ENCODE measurements at places on chromosomes 2 and 18.
A peak's percentile ranks its signal among the peaks of the same experiment; 100 is the strongest.

DNA sequence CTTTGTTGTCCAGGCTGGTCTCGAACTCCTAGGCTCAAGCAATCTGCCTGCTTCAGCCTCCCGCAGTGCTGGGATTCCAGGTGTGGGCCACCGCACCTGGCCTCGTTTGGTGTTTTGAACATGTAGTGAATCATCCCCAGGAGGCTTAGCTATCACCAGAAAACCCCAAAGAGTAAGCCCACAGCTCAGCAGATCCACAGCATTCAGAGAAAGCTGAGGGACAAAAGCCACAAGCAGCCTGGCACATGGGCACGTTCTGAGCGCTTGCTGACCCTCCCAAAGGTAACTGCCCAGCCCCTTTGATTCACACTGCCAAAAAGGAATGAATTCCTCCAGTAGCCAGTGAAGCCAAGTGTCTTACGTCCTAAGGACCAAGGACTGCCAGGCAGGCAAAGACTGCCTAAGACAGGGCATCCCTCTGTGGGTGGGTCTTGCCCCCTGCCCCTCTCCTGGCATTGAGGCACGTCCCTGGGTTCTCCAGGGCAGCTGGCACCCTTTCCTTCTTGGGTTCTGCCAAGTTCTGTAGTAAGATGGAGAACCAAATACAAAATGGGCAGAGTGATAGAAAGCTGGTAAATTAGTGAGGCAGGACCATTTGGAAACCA, 31.7 kb downstream of the MBP start:
- DNase-seq, result no peak

GRCh38 chr2:224432003-224432579, 30.2 kb upstream of the FAM124B start:
- DNase-seq, result no peak

DNA sequence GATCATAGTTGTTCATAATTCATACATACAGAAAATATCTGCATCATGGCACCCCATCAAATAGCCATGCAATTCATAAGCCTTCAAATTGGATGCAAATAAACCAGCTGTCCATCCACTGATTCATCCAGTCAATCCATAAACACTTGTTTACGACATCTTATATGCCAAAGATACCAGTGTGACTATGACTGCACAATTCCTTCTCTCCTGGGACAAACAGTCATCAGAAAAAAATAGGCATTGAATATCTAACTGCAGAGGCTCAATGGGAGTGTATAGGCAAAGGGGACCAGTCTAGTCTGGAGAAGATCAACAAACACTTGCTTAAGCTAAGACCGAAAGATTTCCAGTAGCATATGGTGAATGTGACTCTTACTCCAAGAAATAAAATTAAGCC, 70.0 kb downstream of the COL4A3 start:
- no peak for DNase-seq

GRCh38 chr18:12433829-12434540, 26.3 kb downstream of the PRELID3A start:
- no peak for DNase-seq

DNA sequence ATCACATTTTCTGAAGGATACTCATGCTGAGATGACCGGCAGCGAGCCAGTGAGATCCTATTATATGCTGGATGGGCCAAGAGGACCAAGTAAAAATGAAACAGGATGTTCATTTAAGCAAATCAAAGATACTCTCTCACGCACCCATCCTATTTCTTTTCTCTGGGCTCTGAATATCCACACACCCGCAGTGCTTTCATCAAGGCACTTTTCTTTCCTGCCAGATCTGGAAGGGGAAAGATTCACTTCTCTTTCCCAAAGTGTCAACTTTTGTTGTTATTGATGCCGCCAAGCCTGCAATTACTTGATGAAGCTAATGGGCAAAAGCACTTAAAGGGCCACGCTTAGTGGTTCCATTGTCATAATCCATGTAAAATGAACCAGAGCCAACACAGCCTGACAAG, 191.9 kb upstream of the CHAC2 start:
- no peak for DNase-seq

DNA sequence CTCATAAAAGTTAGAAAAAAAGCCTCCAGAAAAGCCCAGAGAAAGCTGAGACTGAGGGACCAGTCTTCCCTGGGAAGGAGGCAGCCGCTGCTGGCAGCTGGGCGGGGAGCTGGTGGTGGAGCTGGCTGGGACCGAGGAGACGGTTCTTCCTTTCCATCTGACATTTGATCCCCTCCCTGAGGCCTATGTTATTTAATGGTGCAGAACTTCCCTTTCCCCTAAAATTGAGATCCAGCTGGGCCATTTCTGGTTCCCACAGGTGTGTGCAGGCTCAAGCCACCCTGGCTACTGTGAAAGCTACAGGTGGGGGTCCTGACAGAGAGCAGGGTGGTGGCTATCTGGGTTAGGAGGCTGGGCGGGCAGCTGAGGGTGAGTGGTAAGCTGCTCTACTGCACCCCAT, 81.5 kb upstream of the FZD7 start:
- DNase-seq, result no peak

- peak; percentile 74 for DNase-seq
These were observed 12.6 kb downstream of the RTP5 start for GRCh38 chr2:241882091-241882625.

DNA sequence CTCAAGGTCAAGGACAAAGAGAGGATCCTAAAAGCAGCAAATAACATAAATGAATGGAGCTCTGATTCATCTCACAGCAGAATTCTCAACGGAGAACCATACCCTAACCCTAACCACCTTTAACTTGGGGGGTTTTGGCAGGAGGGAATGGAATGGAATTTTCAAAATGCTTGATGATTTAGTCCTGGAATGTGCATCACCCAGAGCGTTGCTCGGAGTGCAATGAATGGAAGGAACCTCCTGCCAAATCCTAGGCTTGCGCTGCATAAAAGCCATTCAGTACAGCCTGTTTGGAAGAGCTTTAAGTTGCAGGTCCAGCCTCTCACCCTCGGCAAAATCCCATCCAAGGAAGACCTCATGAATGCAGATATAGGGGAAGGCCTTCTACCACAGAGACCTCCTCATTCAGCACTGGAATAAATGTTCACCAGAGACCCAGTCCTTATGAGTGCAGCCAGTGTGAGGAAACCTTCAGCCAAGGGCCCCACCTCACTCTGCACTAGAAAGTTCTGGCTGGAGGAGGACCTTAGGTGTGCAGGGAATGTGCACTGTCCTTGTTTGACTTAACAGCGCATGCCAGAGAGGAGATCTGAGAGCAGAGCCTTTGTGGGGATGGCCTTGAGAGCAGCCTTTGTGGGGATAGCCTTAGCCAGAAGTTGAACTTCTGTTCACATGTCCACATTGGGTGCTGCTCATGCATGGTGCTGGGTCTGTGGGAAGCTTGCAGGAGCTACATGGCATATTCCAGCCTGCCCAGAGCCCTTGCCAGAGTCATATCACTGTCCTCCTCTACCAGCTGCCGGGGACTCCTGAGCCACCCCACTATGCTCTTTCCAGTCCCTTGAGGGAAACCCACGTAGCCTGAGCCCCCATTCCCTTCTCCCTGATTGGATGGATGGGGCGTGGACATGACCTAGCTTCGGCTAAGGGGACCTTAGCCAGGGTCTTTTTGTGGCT, 30.5 kb downstream of the ASB1 start:
- no peak for DNase-seq

- DNase-seq, result no peak
These were observed 38.2 kb downstream of the PCBP1 start for GRCh38 chr2:70125498-70125898.

GRCh38 chr18:68854786-68855391, 57.0 kb downstream of the CCDC102B start:
- no peak for DNase-seq

DNA sequence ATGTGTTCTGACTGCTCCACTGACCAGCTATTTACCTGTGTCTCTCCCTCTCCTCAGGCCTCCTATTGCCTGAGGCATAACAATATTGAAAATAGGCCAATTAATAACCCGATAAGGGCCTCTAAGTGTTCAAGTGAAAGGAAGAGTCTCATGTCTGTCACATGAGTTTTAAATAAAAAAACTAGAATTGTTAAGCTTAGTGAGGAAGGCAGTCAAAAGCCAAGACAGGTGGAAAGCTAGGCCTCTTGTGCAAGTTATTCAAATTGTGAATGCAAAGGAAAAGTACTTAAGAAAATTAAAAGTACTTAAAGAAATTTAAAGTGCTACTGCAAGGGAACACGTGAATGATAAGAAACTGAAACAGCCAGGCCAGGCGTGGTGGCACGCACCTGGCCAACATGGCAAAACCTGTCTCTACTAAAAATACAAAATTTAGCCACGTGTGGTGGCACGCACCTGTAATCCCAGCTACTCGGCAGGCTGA, 44.9 kb upstream of the TAF4B start:
- DNase-seq, result no peak

GRCh38 chr2:141942006-141942789, 188.6 kb downstream of the LRP1B start:
- no peak for DNase-seq

DNA sequence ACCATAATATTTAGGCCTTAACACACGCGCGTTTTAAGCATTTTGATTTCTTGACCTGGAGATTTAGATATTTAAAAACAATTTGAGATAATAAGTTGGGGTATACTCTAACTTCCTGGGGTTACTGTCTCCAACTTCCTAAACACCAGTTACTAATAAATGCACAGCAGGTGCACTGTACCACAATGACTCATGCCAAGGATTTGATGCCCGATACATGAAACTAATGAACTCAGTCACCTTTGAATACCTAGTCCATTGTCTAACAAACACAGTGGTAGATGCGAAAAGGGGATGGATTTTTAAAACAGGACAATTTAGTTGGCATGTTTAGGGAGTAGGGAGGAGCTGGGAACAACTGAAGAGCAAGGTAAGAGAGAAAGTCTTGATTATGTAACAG, 21.2 kb downstream of the CABYR start:
- DNase-seq, result no peak
